Neural progenitor cell (in vitro differentiated cells): ENCODE measurements at places on chromosomes 3 and 15.

DNA sequence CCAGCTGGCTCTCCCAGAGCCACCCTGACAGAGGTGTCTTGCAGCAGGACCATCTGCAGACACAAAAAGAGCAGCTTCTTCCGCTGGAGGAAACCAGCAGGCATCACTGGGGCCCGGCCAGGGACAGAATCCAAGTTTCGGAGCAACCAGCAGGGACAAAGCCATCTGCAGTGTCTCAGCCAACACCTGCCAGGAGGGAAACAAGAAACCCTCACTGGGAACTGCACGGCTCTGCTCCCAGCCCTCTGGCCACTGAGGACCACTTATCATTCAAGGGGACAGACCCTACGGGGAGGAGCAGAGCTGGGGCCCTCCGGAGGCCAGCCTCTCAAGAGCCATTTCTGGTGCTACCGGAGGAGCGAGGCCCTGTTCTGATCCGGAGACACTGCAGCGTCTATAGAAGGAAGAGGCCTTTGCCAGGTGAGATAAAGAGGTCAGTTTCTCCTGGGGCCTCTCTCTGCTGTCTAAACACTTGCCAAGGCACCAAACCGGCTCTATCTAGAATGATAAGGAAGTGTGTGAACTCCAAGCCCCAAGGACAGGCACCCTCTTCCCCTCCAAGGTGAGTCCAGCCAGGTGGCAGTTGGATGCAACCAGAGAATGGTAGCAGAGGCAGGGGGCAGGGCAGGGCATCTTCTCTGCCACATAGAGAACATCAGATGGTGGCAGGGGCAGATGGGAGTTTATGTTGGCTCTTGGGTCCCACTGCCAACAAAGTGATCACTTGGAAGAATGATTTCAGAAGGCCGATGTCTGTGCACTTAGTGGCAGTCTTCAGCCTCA lies 89.0 kb downstream of the CHSY1 start:
- no peak for DNase-seq

- no peak for DNase-seq
Observed at GRCh38 chr3:111418391-111418790, 123.6 kb upstream of the CD96 start.

GRCh38 chr3:96705895-96706294 lies 108.5 kb upstream of the EPHA6 start:
- no peak for DNase-seq

GRCh38 chr3:17806201-17806600 lies 63.8 kb upstream of the TBC1D5 start:
- DNase-seq: no peak

- DNase-seq: peak; percentile 66
Observed at GRCh38 chr3:18134386-18135059, 290.6 kb downstream of the SATB1 start.

- DNase-seq: peak; percentile 98
Observed at GRCh38 chr3:62415312-62415801, 42.0 kb upstream of the FEZF2 start.

DNA sequence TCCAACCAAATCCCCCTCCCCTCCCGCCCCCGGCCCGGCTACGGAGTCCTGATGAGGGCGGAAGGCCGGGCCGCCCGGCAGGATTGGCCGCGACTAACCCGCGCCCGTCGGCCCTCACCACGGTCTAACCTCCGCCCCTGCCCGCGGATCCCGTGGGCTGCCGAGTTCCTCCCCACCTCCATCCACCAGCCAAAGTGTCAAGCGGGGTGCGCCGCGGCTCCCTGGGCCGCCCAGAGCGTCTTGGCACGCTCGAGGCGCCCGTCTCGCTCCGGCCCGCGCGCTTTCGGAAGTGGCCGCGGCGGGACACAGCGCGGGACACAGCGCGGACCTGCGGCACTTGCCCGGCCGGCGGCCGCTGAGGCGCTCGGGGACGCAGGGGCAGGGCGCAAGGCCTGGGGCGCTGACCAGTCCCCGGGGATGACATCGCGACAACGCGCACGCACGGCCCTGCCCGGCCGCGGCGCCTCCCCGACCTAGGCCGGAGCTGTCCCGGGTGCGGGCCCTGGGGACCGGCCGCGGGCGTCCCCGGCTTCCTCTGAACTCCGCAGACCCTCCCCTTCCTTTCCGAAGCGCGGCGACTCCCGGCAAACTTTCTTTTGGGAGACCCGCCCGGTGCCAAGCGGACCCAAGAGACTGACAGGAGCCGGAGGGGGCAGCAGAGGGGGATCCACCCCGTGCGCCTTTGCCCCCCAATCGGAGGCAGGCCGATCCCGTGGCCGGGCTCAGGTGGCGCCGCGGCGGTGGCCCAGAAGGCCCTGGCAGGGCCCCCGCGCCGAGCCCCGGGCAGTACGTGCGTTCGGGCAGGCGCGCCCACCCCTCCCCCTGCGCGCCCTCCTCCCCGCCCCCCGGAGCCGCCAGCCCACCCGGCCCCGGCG lies 112.8 kb upstream of the ICE2 start:
- peak; percentile 79 for DNase-seq

GRCh38 chr3:195820901-195821300 lies 9.2 kb upstream of the MUC4 start:
- DNase-seq: no peak

GRCh38 chr3:17848102-17848501 lies 105.7 kb upstream of the TBC1D5 start:
- no peak for DNase-seq

DNA sequence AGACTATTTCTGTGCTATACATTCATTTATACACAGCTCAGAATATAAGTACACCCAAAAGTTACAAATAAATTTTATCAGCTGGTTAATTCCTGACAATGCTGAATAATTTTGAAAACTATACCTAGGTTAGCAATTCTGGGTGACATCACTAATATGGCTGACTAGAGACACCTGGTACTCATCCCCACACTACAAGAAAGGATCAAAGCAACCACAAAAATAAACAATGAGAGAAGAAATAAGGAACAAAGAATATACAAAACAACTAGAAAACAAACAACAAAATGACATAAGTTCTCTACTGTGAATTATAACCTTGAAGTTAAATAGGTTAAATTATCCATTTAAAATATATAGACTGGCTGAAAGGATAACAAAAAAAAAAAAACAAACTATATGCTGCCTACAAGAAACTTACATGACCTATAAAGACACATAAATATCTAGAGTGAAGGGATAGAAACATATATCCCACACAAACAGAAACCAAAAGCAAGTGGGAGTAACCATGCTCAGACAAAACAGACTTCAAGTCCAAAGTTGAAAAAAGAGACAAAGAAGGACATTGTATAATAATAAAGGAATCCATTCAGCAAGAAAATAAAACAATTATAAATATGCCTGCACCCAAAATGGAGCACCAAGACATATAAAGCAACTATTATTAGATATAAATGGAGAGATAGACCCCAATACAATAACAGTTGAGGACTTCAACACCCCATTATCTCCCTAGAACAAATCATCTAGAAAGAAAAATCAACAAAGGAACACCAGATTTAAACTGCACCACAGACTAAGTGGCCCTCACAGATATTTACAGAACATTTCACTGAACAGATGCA lies 57.8 kb downstream of the IMPG2 start:
- DNase-seq: no peak

- DNase-seq: peak; percentile 51
Observed at GRCh38 chr15:45618813-45619212, 16.0 kb upstream of the SQOR start.

DNA sequence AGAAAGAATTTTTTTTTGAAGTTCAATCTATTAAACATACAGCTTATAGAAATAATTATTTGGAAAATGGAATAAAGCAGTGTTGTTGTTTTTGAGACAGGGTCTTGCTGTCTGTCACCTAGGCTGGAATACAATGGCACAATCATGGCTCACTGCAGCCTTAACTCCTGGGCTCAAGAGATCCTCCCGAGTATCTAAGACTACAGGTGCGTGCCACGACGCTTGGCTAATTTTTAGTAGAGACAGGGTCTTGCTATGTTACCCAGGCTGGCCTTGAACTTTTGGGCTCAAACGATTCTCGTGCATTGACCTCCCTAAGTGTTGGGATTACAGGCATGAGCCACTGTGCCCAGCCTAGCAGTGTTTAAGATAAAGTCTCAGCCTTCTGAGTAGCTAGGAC lies 8.8 kb downstream of the BNIP2 start:
- no peak for DNase-seq

GRCh38 chr3:102466001-102466400 lies 31.2 kb downstream of the ZPLD1 start:
- no peak for DNase-seq

GRCh38 chr15:65847989-65848388 lies 21.3 kb upstream of the RAB11A start:
- no peak for DNase-seq

GRCh38 chr3:100402891-100403290 lies 1.6 kb downstream of the LNP1 start:
- DNase-seq: no peak

- no peak for DNase-seq
Observed at GRCh38 chr3:53642211-53642610, 147.8 kb downstream of the CACNA1D start.

- peak; percentile 41 for DNase-seq
Observed at GRCh38 chr3:189947948-189948723, 172.6 kb downstream of the P3H2 start.

- no peak for DNase-seq
Observed at GRCh38 chr3:27174530-27174929, 194.7 kb downstream of the NEK10 start.

GRCh38 chr15:76674883-76675282 lies 230.3 kb downstream of the SCAPER start:
- no peak for DNase-seq

- DNase-seq: no peak
Observed at GRCh38 chr15:63244399-63244798, 33.0 kb upstream of the APH1B start.

DNA sequence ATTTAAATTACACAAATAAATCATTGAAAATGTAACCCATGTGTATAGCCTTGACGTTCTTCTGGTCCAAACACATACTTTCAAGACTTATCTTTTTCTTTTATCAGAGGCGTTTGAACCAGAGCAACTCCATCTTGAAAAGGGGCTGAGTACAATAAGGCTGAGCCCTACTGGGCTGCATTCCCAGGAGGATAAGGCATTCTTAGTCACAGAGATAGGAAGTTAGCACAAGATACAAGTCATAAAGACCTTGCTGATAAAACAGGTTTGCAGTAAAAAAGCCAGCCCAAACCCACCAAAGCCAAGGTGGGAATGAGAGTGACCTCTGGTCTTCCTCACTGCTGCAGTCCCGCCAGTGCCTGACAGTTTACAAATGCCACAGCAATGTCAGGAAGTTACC lies 101.0 kb upstream of the IGSF10 start:
- no peak for DNase-seq

DNA sequence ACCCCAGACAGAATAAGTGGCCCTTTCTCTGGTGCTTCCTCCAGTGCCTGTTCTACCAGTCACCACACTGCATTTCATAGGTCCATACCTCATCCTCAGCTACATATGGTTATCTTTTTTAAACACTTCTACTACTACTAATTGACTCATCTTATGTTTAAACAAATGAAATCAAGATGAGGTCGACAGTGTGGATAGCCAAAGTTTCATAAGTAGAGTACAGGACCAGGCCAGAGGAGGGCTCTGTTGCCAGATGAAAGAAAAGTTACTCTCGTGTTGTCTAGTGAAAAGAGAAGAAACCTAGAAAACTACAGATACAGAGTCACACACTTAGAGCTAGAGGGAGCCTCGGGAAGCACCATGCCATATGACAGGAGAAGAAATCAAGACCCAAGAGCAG lies 296.1 kb downstream of the VPS13C start:
- no peak for DNase-seq
